Stimulated activated CD8-positive, alpha-beta memory T cell treated with anti-CD3 and anti-CD28 coated beads, Interleukin-15, amount 100 ng/mL, for 48 hours (primary cell): ENCODE measurements at places on chromosomes 11 and 22.

GRCh38 chr22:33639588-33640254 is 280.6 kb downstream of the LARGE1 start:
- no peak for DNase-seq

- DNase-seq = no peak
Observed at GRCh38 chr11:24422376-24422775, 74.5 kb upstream of the LUZP2 start.

DNA sequence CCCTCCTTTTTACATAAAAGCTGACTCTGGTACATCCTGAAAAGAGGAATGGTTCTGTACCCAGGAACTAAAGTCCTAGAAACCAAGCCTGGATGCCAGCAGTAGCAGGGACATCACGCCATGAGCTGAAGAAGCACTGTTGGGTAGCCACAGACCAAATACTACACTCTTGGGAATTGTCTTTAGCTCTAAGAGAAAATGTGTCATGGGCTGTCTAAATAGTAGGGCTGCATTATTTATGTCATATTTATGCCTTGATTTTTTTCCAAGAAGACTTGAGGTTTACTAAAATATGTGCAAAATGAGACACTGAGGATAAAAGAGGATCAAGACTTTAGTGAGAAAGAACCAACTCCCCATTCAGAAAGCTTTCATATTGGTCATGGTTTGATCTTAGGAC is 213.6 kb downstream of the RAB38 start:
- DNase-seq = no peak

DNA sequence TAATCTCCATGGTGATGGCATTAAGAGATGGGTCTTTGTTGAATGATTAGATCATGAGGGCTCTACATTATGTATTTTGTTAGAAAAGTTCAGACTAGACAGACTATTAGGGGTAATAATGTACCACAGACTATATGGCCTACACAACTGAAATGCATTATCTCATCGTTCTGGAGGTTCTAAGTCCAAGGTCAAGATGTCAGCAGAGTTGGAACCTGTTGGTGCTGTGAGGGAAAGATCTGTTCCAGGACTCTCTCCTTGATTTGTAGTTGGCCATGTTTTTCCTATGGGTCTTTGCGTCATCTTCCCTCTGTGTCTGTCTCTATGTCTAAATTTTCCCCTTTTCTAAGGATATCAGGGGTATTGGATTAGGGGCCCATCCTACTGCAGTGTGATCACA is 8.4 kb upstream of the GLYATL1 start:
- no peak for DNase-seq

- no peak for DNase-seq
Observed at GRCh38 chr11:31793264-31793663, 17.9 kb downstream of the PAX6 start.

DNA sequence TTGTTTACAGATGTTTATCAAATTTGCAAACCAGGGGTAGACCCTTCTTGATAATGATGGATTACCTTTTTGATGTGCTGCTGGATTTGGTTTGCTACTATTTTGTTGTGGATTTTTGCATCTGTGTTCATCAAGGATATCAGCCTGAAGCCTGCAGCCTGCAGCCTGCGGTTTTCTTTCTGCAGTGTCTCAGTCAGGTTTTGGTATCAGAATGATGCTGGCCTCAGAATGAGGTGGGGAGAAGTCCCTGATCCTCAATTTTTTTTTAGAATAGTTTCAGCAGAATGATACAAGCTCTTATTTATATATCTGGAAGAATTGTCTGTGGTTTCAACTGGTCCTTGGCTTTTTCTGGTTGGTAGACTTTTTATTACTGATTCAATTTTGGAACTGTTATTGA is 19.7 kb upstream of the RAB38 start:
- no peak for DNase-seq

- DNase-seq = no peak
Observed at GRCh38 chr11:66011785-66012303, at the start of gene CST6. Gene CST6, plus strand, starts transcription at chr11:66012008. Its CDS starts 37 bp downstream, at chr11:66012045.

DNA sequence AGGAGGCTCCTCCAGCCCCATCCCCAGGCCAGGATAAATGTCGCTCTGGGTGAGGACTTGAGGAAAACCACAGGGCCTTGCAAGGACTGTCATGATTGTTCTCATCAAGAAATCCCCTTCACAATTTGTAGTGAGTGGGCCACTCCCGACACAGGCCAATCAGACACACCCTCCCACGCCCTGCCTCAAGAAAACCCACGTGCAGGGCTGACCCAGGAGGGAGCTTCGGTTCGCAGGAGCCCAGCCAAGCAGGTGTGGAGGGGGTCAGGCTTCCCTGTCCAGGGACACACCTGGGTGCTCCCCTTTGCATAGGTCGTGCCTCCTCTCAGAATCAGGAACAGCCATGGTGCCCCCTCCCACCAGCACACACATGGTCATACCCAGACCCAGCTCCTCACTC is 43.2 kb downstream of the SHANK2 start:
- no peak for DNase-seq

DNA sequence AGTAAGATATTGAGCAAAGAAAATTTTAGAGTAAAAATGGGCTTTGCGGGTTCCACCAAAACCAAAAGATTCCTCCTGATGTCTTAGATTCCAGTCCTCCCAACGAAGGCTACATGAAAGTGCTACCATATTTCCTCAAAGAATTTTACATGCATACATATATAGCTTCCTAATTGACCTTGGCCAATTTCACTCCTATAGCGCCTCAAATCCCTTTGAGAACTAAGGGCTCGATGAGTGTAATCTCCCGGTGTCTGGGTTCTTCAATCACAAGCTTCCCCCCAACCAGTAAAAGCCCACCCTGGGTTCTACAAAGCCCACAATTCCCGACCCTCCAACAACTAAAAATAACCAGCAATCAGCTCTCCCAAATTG is 1.2 kb downstream of the SIK3 start:
- no peak for DNase-seq

GRCh38 chr22:49291169-49291568 is 536.5 kb downstream of the BRD1 start:
- DNase-seq = no peak

GRCh38 chr22:33303099-33303498 is 244.9 kb upstream of the SYN3 start:
- no peak for DNase-seq

DNA sequence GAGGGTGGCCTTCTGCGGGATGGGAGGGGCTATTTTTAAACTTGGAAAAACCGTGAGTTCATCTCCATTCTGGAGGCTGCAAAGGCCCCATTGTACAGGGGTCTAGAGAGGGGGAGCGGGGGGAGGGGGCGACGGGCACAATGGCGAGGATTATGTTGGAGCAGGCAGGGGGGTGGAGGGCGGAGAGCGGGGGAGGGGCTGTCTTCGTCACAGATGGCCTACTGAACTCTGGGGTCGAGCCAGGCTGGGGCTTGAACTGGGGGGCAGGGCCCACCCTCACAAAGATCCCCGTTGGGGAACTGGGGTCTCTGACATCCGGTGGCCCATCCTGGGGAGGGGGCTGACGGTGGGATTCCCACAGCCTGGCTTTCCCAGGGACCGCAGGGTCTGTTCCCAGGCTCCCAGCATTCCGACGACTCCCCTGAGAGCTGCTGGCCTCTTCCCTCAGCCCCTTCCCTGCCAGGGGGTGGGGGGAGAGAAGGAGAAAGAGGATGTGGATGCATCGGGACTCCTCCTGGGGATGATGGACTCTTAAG is 3.4 kb upstream of the MCAM start:
- DNase-seq = no peak

GRCh38 chr11:109806205-109806604 is 287.0 kb upstream of the ZC3H12C start:
- no peak for DNase-seq

DNA sequence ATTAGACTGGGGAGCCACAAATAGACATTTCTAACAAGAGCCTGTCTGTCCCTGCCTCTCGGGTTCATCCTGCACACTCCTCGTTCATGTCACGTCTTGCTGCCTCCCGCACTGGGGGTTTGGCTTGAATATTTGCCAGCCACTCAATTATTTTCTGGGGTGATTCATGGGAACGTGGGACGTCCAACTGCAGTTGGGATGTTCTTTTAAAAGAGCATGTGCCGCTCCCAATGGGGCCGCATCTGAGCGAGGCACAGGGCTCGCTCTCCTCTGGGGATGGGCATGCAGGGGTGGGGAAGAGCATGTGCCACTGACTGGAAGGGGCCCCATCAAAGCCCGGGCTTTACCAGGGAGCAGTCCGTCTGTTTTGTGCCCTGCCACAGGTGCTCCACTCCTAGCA is 43.4 kb downstream of the PARVG start:
- no peak for DNase-seq

GRCh38 chr22:45584621-45585436 is 82.1 kb downstream of the FBLN1 start:
- no peak for DNase-seq

- DNase-seq = no peak
Observed at GRCh38 chr11:83069441-83070043, 2.2 kb downstream of the RAB30 start.

DNA sequence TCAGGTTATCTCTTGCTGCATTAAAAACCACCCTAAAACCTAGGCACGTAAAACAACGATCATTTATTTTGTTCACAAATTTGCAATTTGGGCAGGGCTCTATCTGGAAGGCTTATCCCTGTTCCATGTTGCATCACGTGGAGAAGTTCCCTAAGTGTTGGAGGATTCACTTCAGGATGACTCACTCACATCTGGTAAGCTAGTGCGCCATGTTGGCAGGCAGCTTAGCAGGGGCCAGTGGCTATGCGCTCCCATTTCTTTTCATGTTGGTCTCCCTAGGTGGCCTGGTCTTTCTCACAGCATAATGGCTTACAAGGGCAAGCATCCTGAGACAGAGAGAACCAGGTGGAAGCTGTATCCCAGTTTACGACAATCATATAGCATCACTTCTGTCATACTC is 226.8 kb downstream of the BLID start:
- no peak for DNase-seq

DNA sequence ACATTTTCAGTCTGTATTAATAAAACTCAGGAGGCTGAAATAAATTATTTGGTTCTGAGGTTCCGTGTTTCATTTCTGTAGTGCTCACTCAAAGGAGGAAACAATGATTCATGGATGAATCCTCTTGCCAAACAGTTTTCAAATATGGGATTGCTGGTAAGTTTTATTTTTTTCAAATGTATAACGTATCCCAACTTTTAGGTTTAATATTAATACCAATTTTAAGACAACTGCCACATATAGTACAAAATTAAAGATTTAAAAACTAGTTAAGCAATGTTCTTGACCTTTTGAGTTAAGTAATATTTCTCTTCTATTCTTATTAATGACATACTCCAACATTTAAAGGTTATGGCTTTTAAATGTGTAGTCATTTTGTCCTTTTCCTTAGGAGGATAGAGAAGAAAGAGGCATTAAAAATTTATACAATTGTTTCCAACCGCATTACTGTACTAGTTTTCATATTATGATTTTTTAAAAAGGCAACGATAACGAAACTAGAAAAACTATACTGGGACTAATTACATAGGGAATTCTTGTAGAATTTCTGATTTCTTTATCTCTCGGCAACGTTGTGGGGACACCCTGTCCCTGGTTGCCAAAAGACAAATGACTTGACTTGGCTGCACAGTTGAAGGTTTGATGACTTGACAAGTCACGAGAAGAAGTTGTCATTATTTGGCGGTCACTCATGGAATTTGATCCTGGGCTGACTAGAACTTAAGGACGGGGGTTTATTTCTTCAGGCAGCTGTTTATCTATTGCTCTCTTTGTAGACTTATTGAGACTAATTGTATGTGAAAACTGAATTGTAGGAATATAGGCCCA is 69.1 kb upstream of the ADSL start:
- DNase-seq = no peak

GRCh38 chr11:79094616-79095015 is 346.2 kb downstream of the TENM4 start:
- DNase-seq = no peak

GRCh38 chr11:123580557-123581275 is 73.7 kb downstream of the SCN3B start:
- peak; percentile 47 for DNase-seq

- DNase-seq = no peak
Observed at GRCh38 chr11:28476864-28477263, 368.7 kb downstream of the METTL15 start.

GRCh38 chr11:126113515-126113957 is 50.9 kb upstream of the CDON start:
- no peak for DNase-seq

GRCh38 chr11:58580311-58580710 is 1.4 kb downstream of the ZFP91 start:
- DNase-seq = no peak

DNA sequence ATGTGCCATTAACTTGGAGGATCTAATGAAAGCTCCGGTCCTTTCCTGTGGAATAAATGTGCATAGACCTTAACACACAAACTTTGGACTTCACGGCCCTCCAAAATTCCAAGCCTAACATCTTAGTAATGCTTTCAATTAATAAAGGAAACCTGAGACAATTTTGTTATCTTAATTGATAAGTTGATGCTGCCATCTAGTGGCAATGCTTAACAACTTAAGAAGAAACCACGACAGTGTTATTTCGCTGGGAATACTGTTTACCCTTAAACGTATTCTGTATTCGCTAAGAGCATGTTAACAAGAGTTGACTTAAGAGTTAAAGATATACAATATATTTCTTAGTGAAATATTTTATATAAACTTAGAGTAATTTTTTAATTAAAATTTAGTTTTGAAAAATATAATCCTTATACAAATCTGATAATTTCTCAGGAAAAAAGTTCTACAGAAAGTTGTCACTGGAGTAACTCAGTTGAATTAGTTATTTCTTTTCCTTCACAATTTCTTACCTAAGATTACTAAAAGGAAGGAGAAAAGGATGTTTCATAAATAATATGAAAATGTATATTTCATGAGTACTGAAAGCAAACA is 35.0 kb upstream of the OR9G4 start:
- no peak for DNase-seq

GRCh38 chr11:97163631-97164191 is 773.9 kb downstream of the JRKL start:
- no peak for DNase-seq

- DNase-seq = no peak
Observed at GRCh38 chr11:9047964-9048523, 43.4 kb downstream of the SCUBE2 start.

DNA sequence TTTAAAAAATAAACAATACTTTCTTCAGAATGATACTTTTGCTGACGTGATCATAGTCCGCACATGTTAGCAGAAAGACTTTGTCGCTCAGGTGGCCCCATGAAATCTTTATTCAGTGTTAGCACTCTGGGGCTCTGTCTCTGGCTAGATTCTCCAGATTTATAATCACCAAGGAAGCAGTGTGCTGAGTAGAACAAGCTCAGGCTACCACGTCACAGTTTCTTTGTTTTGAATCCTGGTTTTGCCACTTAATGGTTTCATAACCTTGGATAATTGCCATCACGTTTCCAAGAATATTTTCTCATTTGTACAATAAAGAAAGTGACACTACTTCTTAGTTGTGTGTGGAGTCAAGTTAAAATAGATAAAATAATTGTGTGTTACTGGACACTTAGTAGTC is 3.9 kb upstream of the MUC15 start:
- no peak for DNase-seq

- DNase-seq = no peak
Observed at GRCh38 chr11:70606248-70606950, 208.1 kb downstream of the CTTN start.

DNA sequence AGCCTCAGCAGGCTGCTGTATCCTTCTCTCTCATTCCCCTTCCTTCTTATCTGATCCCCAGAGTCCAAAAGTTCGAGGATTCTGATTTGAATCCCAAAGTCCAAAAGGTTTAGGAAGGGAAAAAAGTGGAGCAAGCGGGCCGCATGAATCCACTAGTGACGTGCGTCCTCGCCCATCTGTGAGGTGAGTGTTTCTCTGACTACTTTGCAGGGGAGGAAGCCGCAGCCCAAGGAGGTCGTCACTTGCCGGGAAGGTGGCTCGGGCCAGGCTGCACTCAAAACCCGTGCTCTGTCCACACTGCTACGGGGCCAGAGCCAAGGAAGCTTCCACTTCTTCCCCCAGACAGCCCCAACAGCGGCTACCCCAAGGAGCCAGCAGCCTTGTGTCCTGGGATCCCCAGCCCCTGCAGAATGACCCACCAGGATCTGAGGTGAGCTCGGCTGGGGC is 16.3 kb downstream of the SLC25A18 start:
- DNase-seq = no peak
